ENCODE measurements at places on chromosomes 2 and 18. TPM values are rescaled to one million over a fixed set of nuclear protein-coding genes. Genes with fewer than 3 reads are reported as not detected.
A peak's percentile ranks its signal among the peaks of the same experiment; 100 is the strongest.

The CLHC1 gene
- polyA plus RNA-seq = 41.2 TPM

GRCh38 chr2:241770185-241770935, 6.3 kb upstream of the GAL3ST2 start:
- no peak for DNase-seq

DNA sequence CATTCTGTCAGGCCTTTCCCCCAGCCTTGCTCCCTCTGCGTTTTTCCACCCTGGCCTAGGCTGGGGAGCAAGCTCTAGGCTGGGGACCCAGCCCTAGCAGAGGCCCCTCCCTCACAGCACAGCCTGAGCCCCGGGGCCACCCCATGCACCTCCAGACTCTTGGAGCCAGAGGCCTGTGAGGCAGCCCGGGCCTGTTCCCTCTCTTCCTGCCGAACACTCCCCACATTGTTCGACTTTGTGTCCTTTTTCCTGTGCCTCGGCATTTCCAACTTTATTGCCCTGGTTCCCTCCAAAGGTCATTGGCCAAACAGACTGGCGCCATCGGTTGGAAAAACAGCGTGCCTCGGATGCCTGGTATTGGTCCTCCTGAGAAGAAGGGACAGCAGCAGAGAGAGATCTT, 79.7 kb downstream of the HS1BP3 start:
- no peak for DNase-seq

DNA sequence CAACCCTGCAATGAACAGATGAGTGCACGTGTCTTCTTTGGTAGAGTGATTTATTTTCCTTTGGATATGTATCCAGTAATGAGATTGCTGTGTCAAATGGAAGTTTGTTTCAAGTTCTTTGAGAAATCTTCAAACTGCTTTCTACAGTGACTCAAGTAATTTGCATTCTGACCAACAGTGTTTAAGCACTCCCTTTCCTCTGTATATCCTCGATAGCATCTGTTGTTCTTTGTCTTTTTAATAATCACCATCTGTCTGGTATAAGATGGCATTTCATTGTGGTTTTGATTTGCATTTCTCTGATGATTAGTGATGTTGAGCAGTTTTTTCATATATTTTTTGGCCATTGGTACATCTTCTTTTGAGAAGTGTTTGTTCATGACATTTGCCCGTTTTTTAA, 1608.3 kb upstream of the ZEB2 start:
- DNase-seq = no peak

- no peak for DNase-seq
These were observed 505.3 kb upstream of the SLC39A10 start for GRCh38 chr2:195151711-195152110.

GRCh38 chr18:58321986-58322385, 278.0 kb downstream of the NEDD4L start:
- DNase-seq = peak; percentile 57

- no peak for DNase-seq
These were observed 305.3 kb downstream of the NDUFA10 start for GRCh38 chr2:239719791-239720360.

DNA sequence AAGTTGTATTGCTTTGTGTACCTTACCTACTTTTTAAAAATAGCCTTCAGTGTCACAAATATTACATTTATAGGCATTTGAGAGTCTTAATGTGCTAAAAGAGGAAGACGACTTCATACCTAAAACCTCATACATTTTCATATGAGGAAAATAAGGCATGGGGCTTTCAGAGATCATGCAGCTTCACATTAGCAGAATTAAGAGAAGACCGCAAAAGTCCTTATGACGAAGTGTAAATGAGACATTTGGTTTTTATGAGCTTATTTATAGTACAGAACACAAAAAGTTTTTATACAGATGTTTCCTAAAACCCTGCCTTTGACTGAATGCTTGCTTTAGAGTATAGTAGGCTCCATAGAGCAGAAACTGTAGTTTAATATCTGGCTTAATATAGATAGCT, 10.1 kb upstream of the CCDC138 start:
- no peak for DNase-seq

The COL4A3 gene
- polyA plus RNA-seq = 12.7 TPM

DNA sequence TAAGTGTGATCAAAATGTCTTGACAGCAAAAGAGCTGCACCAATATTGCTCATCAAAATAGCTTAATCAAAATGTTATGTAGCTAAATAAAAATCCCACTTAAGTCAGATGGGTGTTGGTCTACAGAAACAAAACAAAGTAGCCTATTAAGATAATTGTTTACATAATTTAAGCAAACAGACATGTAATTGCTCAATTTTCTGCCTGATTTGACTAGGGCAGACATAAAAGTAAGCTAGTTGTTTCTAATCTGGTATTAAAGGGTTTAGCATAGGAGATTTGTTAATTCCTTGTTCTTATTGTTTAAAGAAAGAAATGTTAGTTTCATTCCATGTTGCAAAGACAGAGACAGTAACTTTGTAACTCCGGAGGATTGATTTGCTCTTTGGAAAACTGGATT, 11.5 kb upstream of the FEZ2 start:
- DNase-seq = no peak
